Urinary bladder (tissue), 4 donors: ENCODE measurements at places on chromosomes 2 and 18. TPM values are rescaled to one million over a fixed set of nuclear protein-coding genes. Genes with fewer than 3 reads are reported as not detected.

The MBP gene
- 9.6 TPM for polyA plus RNA-seq

The CD8A gene
- polyA plus RNA-seq: 2.1 TPM

The USP37 gene
- 4.6 TPM for polyA plus RNA-seq

The CMPK2 gene
- 3.6 TPM for polyA plus RNA-seq

The HOXD8 gene
- polyA plus RNA-seq: 7.0 TPM

The CDH2 gene
- polyA plus RNA-seq: 1.8 TPM

The ASIC4 gene
- 0.18 TPM for polyA plus RNA-seq

The TMEM178A gene
- 1.3 TPM for polyA plus RNA-seq

The DCDC2C gene
- polyA plus RNA-seq: 0.09 TPM

The ROCK1 gene
- 34.2 TPM for polyA plus RNA-seq

The MAPK4 gene
- 13.8 TPM for polyA plus RNA-seq

The KCNF1 gene
- 0.68 TPM for polyA plus RNA-seq

The MYO5B gene
- 2.7 TPM for polyA plus RNA-seq

The POTEC gene
- polyA plus RNA-seq: not detected

The POTEI gene
- not detected for polyA plus RNA-seq

The CXCR1 gene
- 0.13 TPM for polyA plus RNA-seq

The MARCO gene
- polyA plus RNA-seq: 21.7 TPM

The REG1A gene
- polyA plus RNA-seq: 5.4 TPM

The IL1RL2 gene
- 0.33 TPM for polyA plus RNA-seq

The EDAR gene
- 3.9 TPM for polyA plus RNA-seq
